Vagina (tissue), 2 donors: ENCODE measurements at places on chromosomes 13 and 19.

DNA sequence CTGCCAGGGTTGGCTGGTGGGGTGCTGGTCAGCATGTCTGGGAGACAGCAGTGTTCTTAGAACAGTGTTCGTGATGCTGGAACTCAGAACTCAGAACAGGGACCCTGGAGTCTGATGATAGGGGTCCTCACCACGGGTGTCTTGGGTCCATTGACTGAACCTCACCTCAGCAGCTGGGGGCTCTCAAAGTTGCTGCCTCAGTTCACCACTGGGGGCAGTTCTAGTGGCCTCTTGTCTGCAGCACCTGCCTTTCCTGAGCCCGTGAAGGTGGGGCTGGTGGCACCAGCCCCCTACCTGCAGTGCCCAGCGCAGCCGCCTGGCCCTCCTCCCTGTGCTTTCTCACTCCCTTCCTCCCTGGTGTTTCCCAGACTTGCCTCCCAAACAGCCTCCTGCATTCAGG is 28.5 kb downstream of the SAFB start:
- DNase-seq = no peak

GRCh38 chr19:33701565-33701964 is 79.8 kb downstream of the CHST8 start:
- no peak for DNase-seq

GRCh38 chr13:67078062-67078461 is 152.1 kb downstream of the PCDH9 start:
- DNase-seq = no peak

GRCh38 chr19:3284759-3285646 is 60.5 kb downstream of the CELF5 start:
- DNase-seq = no peak

DNA sequence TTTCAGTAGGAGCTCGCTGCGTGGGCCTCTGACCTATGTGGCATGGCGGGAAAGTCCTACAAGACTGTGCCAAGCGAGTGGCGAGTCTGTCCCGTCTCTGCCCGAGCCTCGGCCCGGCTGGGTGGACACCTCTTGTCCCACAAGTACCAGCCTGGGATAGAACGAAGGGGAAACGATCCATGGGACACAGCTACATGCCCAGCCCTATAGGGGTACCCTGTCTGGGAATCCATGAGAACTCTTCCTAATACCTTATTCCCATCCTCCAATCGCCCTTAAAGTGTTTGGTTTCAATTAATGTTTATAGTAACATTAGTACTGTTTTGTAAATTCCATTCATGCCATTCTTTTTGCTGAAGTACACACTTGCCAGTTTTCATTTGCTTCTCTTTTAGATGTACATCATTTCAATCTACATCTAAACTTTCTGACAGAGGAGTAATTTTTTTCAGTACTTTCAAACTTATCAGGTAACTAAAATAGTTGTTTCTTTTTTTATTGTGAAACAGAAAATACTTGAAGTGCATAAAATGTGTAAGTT is 667 bp upstream of the ZNF790 start:
- DNase-seq = no peak
